Pons (tissue), 1 donor: ENCODE measurements at places on chromosomes 7 and 10.

DNA sequence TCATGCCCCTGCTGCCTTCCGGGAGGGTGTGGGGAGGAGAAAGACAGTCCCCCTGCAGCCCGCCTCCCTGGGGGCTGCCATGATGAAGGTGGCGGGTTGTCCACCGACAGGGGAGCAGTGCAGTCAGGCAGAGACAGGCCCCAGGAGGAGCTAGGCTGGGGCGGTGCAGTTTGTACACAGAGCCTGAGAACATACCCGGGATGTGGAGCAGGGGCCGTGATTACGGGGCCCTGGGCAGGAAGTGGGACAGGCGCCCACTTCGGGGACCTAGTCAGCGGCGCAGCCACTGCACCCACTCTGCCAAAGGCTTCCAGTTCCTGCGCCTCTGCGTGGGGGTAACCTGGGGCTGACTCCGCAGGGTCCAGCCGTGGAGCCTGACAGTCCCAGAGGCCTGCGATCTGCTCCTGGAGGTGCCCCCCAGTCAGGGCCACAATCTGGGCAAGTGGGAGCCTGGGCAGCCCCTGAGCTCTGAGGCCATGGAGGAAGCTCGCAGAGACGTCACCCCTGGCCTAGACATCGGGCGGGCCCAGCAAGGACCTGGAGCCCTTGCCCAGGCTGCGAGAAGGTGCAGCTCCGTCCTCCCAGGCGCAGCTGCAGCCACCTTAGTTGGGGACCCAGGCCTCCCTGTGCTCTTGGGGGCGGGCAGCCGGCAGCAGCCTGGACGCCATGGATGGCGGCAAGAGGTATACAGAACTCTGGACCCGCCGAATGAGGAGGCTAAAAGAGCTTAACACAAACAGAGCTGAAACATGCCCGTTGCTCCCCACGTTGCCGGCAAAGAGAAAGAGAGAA is 1356.8 kb downstream of the XPNPEP1 start:
- no peak for DNase-seq

GRCh38 chr7:21243265-21243664 is 184.6 kb upstream of the SP4 start:
- DNase-seq = no peak

GRCh38 chr10:103127241-103127640 is 65.8 kb downstream of the NT5C2 start:
- DNase-seq = no peak

DNA sequence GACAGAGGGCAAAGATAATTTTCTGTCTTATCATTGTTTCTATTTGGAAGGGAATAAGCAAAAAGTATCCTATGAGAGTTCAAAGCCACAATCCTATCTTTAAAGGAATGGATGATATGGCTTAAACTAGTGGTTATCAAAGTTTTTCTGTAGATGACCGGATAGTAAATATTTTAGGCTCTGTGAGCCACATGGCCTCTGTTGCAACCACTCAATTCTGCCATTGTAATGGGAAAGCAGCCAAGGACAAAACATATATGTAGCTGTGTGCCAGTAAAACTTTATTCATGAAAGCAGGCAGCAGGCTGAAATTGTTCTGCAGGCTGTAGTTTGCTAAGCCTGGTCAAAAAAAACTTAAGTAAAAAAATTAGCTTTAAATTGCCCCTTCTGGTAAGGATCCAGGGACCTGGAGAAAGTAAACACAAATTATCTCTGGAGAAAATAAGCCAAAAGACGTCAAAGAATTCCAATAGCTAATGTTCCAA is 73.3 kb downstream of the THSD7A start:
- no peak for DNase-seq

DNA sequence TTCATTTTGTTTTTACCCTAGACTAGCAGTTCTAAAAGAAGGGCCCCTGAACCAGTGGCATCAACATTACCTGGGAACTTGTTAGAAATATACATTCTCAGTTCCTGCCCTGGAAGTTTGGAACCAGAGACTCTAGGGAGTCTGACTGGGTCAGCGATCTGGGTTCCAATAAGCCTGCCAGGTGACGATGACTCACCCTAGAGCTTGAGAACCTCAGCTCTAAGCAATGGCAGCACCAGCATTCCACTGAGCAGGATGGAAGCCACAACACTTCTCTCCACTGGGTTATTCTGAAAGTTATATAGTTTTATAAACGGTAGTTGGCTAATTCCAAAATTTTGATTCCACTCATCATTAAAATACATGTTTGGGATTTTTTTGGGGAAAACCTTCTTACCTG is 97.0 kb upstream of the AMPH start:
- no peak for DNase-seq

DNA sequence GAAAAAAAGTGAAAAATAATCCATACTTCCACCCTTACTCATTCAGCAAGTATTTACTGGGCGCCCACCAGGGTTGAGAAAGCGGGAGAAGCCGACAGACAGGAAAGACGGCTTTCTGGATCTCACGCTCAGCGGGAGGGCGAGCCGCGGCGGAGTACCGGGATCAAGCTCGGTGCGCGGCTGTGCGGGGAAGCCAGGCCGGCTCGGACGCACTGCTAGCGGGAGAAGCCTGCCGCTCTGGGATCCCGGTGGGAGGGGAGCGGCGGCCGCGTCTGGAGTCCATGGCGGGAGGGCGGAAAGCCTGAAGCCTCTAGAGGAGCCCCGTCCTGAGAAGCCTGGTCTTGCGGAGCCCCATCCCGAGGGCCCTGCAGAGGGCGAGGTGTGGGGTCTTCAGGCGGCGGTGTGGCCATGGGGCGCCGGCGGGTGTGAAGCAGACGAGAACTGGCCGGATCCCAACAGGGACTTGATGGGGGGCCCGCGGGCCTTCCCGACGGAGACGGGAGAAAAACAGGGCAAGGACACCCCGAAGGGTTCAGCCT is 82.9 kb downstream of the VIPR2 start:
- DNase-seq = no peak

- no peak for DNase-seq
Observed at GRCh38 chr7:132092106-132092505, 484.2 kb downstream of the PLXNA4 start.

DNA sequence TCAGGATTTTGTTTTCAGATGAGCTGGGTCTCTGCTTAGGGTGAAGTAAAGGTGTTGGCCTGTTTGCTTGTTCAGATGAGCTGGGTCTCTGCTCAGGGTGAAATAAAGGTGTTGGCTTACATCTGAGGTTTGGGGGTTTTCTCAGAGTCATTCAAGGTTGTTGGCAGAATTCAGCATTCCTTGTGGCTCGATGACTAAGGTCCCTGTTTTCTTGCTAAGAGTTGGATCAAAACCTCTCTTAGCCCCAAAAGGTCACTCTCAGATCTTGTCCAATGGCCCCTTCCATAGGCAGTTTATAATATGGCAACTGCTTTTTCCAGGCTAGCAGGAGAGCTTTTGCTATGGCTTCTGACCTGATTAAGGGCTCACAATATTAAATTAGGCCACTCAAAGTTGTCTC is 106.6 kb downstream of the ADAM22 start:
- DNase-seq = no peak

DNA sequence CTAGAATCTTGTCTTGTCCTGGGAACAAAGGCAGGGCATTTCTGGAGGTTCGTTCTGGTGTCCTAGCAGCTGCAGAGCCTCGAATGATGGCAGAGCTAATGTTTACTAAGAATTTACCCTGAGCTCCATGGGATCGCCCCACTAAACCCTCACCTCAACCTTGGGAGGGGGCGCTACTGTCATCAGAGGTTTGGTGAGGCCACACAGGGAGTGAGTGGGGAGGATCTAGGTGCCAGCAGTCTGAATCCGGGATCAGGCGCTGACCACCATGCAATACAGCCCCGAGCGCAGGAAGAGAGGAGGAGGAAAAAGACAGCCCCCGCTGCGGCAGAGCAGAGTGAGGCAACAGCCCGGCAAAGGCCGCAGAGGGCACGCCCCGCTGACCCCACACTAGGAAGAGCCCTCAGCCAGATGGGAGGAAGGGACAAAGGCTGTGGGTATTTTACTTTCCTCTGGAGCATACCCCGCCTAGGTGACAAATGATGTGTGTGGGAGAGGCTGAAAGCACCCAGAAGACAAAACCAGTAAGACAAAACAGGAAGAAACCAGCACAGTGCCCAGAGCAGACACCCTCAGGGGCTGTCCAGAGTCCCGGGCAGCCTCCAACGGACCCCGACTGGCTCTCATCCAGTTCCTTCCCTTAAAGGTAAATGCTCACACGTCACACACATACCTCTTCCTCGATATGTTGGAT is 103.5 kb downstream of the FAM53B start:
- DNase-seq = no peak

DNA sequence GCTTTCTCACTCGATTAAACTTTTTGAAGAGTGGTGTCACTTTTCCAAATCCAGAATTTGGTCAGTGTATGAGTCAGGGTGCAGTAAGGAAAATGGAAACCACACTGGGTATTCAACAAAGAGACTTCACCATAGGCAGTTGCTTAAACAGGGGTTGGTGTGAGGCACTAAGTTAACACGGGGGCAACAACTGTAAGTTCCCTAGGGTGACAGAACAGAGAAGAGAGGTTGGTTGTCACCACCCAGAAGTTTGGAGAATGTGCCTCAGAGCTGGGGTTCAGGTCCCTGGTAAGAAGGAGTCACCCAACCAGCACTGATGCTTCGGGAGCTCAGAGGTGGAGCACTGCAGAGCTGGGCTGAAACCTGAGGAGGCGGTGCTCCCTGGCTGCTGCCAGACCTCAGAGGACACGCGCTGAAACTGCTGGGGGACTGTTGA is 170.4 kb downstream of the ARID5B start:
- no peak for DNase-seq

DNA sequence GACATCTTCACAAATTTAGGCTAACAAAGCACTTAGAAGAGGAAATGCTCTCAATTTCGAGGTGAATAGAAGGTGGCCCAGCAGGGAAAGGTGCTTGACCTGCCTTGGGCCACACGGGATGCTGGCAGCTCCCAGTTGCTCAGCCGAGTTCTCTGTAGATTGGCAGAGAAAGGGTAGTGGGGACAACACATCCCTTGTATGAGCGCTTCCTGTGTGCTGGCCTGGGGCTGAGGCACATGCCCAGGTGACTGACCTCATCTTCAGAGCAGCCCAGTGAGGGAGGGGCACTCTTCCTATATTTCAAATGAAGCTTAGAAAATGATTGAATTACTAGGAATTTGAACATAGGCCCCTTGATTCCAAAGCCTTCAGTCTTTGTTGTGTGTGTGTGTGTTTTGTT is 20.2 kb downstream of the BAG3 start:
- DNase-seq = no peak

DNA sequence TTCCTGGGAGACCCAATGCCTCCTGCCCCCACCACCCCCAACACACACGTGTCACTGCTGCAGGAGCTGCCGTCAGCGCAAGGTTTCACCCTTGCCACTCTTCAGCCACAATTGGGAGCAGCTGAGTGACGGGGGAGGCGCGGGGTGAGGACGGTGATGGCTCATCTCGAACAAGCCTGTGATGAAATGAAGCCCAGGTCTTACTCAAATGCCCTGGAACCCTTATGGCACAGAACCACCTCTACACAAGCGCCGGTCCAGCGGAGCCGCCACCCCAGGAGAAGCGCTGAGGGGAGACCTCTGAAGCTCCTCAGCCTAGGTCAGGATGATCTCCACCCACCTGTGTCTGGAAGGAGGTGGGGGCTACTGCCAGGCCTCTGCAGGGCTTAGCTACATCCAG is 25.7 kb downstream of the PDIA4 start:
- no peak for DNase-seq

- no peak for DNase-seq
Observed at GRCh38 chr7:495761-496321, 23.8 kb downstream of the PDGFA start.

GRCh38 chr7:25923741-25924460 is 228.1 kb upstream of the NFE2L3 start:
- DNase-seq = no peak

- DNase-seq = no peak
Observed at GRCh38 chr7:98249106-98249505, 2.9 kb downstream of the TECPR1 start.

DNA sequence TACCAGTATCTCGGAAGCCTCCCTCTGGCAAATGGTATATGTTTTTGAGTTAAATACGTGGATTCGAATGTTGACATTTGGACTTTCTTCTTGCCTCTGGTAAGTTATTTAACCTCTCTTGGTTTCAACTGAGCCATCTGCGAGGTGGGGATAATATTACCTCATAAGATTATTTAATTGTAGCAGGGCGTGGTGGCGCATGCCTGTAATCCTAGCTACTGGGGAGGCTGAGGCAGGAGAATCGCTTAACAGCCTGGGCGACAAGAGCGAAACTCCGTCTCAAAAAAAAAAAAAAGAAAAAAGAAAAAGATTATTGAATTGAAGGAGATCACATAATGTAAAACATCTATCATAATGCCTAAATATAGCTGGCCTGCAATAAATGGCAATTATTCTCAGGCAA is 396 bp upstream of the TAF5 start:
- DNase-seq = no peak

DNA sequence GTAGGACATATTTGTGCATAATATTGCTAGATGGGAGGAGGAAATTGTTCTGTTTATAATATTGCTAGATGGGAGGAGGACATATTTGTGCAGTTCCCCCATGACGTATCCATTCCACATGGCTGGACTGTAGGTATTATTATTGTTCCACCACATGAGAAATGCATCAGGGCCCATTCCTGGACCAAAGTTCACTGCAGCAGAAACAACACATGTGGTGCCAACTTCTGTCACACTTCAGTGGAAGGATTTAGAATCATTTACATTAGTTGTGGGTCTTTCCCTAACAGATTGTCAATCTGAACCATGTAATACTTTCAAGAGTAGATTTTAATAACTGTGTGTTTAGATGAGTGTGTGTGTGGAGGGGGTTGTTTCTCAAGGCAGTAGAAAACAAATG is 32.7 kb upstream of the MACC1 start:
- no peak for DNase-seq

- no peak for DNase-seq
Observed at GRCh38 chr7:110061387-110061786, 1029.5 kb upstream of the LRRN3 start.

- DNase-seq = no peak
Observed at GRCh38 chr7:77415823-77416620, at the start of gene GSAP. Gene GSAP, minus strand, starts transcription at chr7:77416349. Its CDS starts 28 bp downstream, at chr7:77416321.

DNA sequence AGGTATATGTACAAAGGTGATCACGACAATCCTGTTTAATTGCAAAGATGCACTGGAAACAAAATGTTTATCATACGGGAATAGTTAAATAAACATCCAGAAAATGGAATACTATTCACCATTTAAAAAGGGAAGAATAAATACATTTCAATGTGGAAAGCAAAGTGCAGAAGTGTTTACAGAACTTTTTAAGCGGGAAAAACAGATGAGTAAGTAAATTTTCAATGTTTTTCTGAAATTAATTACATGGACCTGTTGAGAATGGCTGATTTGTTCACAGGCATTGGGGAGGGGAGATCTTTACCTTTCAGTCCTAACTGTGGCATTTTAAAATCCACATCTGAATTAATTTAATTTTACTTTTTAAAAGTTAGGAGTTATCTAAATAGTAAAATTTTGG is 7.1 kb downstream of the MTPN start:
- DNase-seq = no peak

DNA sequence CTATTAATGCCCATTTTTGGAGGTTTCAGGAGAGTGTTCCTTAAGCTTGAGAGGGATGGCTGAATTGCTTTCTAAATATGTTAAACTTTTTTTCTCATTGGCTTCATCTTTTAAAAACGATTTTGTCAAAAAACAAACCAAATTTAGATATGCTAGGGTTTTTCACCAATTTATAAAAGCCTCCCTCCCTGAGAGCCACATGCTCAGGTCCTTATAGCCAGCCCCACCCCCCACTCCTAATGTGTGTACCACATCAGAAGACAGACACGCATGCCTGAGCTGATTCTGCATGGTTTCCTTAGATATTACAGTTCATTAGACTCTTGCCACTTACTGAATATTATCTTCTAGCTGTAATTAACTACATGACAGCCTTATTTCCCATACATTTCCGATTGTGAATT is 2.0 kb downstream of the CUL1 start:
- DNase-seq = no peak
